ENCODE measurements at places on chromosomes 3 and 15.

GRCh38 chr15:33357845-33358244 is 47.1 kb downstream of the RYR3 start:
- no peak for DNase-seq

- no peak for DNase-seq
These were observed 535 bp downstream of the MCTP2 start for GRCh38 chr15:94231723-94232468.

DNA sequence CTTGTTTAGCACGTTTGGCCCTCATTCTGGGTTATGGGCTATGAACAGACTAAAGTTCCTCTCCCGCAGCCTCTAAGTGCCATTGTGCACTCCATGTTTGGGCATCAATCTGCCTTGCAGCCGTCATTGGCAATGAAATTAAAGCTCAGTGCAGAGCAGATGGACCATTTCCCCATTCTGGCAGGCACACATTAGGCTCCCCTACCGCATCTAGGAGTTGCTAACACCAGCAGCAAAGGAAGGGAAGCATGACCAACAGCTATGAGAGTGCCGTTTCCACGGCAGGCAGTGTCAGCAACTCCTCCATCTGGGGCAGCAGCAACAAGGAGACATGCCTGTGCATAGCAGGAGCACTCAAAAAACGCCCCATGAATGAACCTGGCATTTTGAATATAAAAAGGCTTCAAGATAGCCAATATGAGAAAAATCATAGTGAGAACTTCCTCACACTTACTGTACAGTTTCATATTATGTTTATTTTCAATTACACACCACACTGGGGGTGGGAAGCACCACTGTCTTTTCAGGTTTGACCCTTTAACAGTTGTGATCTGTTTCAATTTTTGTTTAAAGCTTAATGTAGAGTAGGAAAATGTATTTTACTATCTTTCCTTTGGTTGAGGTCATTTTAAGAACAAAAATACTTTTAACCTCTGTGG is 218.7 kb downstream of the KCNMB2 start:
- no peak for DNase-seq

GRCh38 chr3:128416578-128417211 is 50.0 kb downstream of the DNAJB8 start:
- no peak for DNase-seq

DNA sequence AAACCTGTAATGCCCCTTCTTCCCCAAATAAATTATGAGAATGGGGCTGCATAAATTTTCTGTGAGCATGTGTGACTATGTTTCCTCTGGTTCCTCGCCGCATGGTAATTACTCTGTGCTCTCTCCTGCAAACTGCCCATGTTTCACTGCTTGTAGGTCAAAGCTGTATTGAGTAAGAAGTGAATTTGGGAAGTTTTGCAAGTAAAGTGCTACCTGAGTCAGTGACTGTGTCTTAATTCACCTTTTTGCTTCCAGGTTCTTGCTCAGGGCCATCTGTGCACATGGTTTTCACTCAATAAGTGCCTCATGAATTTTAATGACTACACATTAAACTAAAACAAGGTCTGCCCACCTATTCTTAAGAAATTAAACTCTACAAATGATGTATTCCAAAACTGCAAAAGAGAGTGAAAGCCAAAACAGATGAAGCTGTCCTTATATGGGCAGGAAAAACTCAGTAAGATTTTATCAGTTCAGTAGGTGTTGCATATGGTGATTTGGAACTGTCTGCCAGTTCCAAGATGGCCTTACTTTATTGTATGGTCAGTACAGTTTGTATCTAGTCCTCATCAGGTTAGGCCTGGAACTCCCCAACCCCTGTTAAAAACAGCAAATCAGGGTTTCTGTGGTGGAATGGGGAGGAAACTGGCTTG is 100.0 kb downstream of the LPP start:
- DNase-seq: no peak

DNA sequence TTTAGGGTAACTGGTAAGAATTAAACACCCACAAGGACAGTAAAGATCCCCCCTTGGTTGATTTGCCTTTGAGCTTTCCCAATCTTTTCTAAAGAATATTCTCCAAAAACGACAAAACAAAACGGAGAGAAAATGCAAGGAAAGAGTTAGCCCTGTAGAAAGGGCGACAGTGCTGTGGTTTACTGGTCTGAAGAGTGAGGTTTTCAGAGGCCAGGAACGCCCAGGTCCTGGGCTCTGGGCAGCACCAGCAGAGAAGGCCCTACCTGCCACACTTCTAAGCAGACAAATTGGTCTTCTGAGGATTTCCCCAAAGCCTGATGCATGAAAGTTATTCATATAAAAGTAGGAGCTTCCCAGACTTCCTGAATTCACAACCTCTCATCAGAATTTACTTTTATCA is 119.3 kb downstream of the KCNMB2 start:
- DNase-seq: no peak

DNA sequence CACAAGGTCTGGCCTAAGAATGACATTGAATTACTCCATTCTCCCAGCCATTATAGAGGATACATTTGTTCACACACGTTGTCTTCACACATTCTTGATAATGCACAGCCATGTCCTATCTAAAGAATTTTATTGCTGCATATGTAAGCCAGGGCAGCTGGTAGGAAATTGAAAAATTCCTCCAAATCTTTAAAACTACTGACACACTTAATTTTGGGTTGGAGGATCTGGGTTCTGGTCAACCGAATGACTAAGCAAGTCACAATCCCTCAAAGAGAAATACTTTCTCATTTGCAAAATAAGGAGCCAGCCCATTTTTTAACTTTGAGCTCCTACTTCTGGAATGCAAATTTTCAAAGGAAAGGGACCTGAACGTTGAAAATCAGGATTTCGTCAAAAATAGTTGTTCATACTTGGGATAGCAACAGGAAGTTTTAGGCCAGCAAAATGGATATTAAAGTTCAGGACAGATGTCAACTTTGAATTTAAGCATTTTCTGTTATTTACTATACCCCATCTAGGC is 638.3 kb downstream of the NTRK3 start:
- no peak for DNase-seq

DNA sequence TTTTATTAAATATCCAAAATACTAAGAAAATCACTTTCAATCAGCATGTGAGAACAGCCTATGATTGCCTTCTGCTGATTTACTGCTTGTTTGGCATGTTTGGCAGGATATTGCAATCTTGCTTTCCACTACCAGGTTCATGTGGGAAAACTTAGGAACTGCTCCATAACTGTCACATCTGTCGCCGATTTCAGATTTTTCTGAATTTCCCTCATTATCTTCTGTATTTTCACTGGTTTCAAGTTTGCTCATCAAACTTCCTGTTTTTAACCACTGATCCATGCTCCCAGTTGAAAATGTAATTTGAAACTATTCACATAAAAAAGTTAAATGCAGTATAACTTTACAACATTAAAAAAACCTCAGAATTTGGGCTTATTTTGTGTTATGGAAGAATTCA is 93.0 kb downstream of the NFKBIZ start:
- DNase-seq: no peak

GRCh38 chr3:100083209-100083608 is 31.1 kb downstream of the FILIP1L start:
- no peak for DNase-seq

- DNase-seq: no peak
These were observed 106.1 kb downstream of the FILIP1L start for GRCh38 chr3:100008081-100008698.

DNA sequence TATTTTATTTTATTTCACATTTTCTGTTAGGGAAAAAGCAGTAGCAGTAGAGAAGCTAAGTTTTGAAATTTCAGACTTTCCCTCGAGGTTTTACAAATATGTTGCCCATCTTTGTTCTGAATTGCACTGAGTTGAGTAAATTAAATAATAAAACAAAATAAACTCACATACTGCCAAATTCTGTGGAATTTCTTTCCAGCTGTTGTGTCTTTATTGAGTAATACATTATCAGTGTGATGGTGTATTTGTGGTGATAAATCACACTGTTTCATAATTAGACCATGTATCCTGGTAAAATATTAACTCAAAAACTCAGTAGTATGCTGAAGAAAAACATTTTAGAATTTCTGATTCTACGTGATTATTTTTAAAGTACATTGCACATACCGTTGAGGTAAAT is 592.1 kb downstream of the SI start:
- no peak for DNase-seq

- DNase-seq: no peak
These were observed at the start of gene FAM107A for GRCh38 chr3:58577269-58577821. Gene FAM107A, minus strand, starts transcription at chr3:58577391. Its CDS starts 7,531 bp downstream, at chr3:58569860.

GRCh38 chr3:22951910-22952309 is 251.2 kb upstream of the UBE2E2 start:
- DNase-seq: no peak

- DNase-seq: no peak
These were observed 272.5 kb upstream of the TGFBR2 start for GRCh38 chr3:30333903-30334302.

- no peak for DNase-seq
These were observed 14.6 kb downstream of the USP3 start for GRCh38 chr15:63519041-63519440.

- no peak for DNase-seq
These were observed 55.7 kb downstream of the RIOX2 start for GRCh38 chr3:97916576-97916975.

DNA sequence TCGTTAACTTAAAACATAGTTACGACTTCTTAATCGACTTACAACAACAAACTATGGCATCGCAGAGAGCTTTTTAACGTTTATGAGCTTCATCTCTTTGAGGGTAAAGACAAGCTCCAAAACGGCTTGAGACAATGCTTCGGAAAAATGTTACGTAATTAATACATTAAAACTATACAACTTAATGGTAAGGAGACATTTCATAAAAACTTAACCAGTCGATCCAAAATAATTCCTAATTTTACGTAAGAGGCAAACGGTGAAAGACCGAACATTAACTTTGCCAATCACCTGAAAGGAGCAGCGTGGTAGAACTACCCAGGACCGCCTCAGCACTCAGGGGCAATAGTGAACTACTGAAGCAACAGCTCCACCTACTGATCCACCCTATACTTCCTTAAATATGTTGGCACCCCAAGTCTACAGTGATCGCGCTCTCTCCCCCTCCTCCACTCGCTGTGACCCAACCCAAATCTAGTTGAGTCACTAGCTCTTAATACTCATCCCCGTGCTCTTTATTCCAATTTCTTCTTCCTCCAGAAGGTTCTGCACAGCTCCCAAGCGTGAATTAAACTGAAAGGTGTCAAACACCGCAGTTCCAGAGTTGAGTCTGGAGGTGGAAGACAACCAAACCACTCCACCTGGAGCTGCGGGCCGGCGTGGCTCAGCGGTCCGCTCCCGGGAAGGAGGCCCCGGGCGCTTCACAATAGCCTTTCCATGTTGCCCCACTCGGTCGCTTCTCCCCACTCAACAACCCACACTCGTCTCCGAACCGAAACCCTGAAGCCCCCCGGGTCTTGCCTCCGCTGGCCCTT is 901 bp downstream of the NAA50 start:
- DNase-seq: peak; percentile 70

- no peak for DNase-seq
These were observed 1.0 kb downstream of the RFX7 start for GRCh38 chr15:56242576-56243162.

GRCh38 chr3:11370191-11370590 is 98.0 kb downstream of the ATG7 start:
- no peak for DNase-seq

GRCh38 chr3:65597226-65597951 is 441.3 kb downstream of the MAGI1 start:
- DNase-seq: no peak

- DNase-seq: no peak
These were observed 1.8 kb downstream of the LIMD1 start for GRCh38 chr3:45596290-45596791.

GRCh38 chr3:119613872-119614271 is 16.2 kb downstream of the PLA1A start:
- no peak for DNase-seq

GRCh38 chr15:64247535-64247905 is 84.7 kb upstream of the PPIB start:
- no peak for DNase-seq

DNA sequence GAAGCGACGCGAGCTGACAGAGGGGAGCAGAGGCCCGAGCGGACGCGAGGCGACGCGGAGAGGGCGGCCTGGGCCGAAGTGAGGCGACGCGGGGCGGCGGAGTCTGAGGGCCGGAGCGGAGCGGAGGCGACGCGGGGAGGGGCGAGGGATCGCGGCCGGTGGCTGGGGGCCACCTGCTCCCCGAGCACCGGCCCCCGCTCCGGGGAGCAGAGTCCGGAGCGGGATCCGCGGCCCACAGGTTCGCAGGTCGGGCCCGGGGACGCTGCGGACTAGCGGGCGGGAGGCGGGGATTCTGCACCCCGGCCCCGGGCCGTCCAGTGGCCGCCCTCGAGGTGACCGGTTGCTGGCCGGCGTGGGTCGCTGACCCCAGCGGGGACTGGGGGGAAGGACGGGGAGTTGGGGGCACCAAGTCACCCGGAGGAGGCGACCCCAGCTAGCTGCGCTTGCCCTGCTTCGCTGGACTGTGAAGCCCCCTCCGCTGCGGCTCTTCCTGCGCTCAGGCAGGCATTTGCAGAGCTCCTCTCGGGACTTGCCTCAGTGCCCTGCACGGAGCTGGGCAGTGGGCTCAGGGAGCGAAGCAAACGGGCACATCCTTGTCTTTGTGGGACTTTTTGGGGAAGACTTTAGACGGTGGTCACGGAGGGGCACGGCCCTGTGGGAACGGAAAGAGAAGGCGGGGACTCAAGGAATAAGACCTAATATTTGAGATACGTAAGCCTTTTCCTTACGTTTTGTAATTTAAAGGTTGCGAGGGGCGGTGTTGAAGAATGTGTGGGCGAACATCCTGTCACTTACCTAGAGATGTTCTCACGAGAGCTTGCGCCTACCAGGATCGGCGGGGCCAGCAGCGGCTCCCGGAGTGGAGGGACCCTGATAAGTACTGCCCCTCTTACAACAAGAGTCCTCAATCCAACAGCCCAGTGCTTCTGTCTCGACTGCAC is 566 bp downstream of the HMCES start:
- peak; percentile 18 for DNase-seq

DNA sequence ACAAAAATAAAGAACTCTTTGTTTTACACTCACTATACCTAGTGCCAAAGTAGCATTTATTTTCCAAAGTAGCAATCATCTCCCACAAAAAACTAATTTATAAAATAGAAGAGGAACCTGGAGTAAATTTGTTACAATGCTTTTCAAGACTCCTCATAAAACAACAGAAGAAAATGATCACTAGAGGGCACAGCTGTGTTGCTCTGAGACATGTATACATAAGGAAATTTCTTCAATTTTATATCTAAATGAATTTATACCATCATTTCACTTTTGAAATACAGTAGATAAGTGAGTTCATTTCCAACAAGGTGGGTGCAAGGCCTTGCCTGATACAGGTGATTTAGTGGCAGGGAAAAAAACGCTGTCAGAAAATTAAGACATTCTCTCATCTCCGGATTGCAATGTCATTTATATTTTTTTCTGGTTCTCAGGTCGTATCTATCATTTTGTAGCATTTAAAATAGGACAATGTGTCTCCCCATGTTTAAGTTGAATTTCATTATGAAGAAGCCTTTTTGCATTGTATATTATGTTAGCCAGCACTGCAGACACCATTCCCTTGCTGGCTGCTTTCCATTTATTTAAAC is 25.3 kb upstream of the ARHGEF26 start:
- no peak for DNase-seq

DNA sequence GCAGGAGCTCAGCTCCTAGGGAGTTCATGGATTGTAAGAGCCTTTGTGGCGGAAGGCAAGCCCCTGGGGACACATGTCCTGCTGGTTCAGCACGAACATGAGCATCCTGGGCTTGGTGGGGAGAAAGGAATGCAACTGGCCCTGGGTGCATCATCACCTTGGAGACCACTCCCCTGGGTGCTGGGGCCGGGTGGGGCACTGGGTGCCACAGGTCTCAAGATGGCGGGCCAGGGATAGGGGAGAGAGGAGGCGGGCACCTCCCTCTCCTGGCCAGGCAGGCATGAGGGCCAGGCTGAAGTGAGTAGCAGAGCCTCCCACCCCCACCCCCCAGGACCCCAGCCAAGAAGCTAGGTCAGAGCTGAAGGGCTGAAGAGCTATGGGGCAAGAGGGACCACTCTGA is 768 bp downstream of the PCBP4 start:
- DNase-seq: no peak
